Fibroblast of lung (primary cell): ENCODE measurements at places on chromosomes 4 and X. TPM values are rescaled to one million over a fixed set of nuclear protein-coding genes. Genes with fewer than 3 reads are reported as not detected.
A peak's percentile ranks its signal among the peaks of the same experiment; 100 is the strongest.

Gene EOLA2
- 15.9 and 17.2 TPM in 2 replicates for total RNA-seq

Gene RTL5
- total RNA-seq, result 2.8 and 4.5 TPM in 2 replicates

Gene BMX
- not detected in 2 replicates for total RNA-seq

Gene ARMCX4
- 3.6 and 7.6 TPM in 2 replicates for total RNA-seq

- DNase-seq, result peak; percentile 72
Measured at GRCh38 chrX:14616836-14617235, 87.5 kb downstream of the GLRA2 start.

DNA sequence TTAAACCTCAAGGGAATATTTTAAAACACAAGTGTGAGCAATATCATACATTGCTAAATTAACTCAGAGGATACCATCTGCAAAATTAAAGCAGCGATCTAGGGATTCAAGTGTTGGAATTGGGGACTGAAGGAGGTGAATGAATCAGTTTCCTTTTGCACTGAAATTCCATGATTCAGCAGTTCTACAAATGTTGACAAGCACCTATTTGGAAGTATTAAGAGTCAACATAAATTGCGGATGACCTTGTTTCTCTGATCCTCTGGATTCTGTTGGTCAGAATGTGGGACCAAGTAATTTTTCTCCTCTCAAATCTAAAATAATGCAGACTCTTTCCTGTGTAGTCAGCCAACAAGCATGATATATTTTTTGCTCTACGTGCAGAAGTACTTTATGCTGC lies 78.8 kb downstream of the LDB2 start:
- no peak for DNase-seq

DNA sequence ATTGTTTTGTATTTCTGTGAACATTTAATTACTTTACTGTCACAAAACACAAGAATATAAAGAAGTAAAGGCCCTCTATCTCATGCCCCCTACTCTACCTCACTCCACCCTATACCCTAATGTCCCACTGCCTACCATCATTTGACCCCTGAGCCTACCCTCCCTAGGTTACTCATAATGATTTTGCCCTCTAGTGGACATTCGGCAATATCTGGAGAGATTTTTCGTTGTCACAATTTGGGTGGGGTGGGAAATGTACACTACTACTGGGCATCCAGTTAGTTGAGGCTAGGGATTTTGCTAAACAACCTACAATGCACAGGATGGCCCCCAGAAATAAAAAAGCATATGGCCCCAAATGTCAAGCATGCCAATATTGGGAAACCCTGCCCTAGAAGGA lies 10.2 kb downstream of the TEX13A start:
- DNase-seq, result no peak

- no peak for DNase-seq
Measured at GRCh38 chr4:4602468-4602867, 60.6 kb upstream of the STX18 start.

GRCh38 chr4:88413801-88414200 lies 35.1 kb downstream of the HERC6 start:
- no peak for DNase-seq

- peak; percentile 58 for DNase-seq
Measured at GRCh38 chr4:185396724-185397385, at the start of gene ANKRD37. Gene ANKRD37, plus strand, starts transcription at chr4:185396841. Its CDS starts 83 bp downstream, at chr4:185396924.

DNA sequence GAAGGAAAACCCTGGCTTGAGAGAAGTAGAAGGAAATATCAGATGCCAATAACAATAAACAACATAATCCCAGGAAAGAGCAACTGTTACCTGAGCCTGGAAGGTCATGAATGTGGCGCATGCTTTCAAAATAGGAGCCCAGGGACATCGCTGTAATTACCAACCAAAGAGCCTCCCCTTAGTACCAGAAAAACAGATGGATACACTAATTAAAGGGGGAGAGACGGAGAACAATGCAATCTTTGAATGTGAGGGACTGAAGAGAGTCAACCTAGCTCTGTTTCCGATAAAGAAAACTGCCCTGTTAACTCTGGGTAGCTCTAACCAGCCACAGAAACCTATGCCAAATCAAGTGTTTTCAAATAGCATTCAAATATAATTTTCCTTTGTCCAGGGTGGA lies 161.4 kb downstream of the ENOX2 start:
- DNase-seq, result no peak

DNA sequence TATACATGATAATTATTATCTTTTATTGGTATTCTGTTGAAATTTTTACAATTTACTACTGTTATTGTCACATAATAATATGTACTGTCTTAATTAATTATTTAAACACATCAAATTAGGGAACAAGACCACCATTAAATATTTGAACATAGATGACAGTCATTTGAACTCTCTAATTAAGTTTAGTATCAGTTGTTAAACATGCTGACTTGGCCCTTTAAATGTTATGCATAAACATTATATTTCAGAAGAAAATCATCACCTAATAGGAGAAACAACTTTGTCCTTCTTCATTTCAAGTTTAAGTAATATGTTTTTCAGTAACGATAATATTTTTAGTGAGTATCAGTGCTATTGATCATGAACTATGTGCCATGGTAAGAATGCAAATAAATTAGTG lies 623.5 kb upstream of the GNPDA2 start:
- peak; percentile 0 for DNase-seq

DNA sequence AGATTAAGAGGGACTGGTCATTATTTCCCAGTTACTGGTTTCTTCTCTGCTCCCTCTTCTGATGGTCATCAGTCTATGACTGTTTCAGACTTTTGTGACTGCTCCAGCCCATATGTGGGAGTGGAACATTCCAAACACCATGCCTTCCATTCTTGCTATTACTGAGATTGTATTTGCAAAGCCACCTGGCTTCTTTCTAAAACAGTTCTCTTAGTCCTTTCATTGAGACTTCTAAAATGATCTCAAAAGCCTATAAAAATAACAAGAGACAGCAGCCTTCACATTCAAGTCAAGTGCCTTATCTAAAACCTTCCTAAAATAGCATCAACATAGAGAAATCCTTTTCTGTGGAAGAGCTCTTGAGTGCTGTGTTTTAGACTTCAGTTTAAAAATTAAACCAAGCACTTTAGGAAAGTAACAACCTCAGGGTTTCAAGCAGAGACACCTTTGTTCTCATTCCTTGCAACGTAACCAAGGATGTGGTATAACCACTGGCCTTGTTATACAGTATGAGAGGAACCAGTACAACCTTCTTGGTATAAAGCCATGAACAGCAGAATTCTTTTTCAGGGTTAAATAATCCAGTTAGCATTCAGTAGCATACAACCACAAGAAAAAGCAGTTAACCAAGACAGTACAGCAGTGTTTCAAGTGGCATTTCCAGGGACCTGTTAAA lies 97.1 kb downstream of the NFKB1 start:
- DNase-seq, result peak; percentile 69
